ENCODE measurements at places on chromosomes 7 and 10. TPM values are rescaled to one million over a fixed set of nuclear protein-coding genes. Genes with fewer than 3 reads are reported as not detected.

CPA4 gene
- 10.2 TPM for total RNA-seq

- H3K27ac ChIP-seq = no peak overlapping the region
- no peaks in the 10 kb centered on the region for H3K27me3 ChIP-seq
- no peaks in the 10 kb centered on the region for H3K36me3 ChIP-seq
- no peaks in the 10 kb centered on the region for H3K4me1 ChIP-seq
- no peak for DNase-seq
Measured at GRCh38 chr7:602341-603141, 82.9 kb upstream of the PDGFA start.

DNA sequence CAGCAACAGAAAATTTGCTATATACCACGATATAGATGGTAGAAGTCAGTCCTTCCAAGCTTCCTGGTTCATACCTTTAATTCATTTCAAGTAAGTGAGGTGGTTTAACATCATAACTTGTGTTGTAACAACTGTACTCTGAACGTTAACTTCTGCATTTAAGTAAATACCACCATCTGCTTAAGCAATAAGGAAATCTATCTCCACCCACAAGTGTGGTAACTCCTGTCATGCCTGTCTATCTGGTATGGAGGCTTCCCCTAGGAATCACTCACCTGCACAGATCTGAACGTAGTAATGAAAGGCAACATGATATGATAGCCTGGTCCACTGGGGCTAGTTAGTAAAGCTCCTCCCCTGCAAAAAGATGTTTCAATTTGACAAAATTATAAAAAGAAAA is 2.3 kb downstream of the ERLIN1 start:
- H3K4me3 ChIP-seq = no peak overlapping the region
- H3K4me1 ChIP-seq = peaks cover 39% of the 10 kb centered on the region
- DNase-seq = no peak
- no peaks in the 10 kb centered on the region for H3K36me3 ChIP-seq

NAT16 gene
- total RNA-seq = not detected

- H3K4me1 ChIP-seq = no peaks in the 10 kb centered on the region
- no peak overlapping the region for H3K4me3 ChIP-seq
- H3K27me3 ChIP-seq = no peaks in the 10 kb centered on the region
- no peak for DNase-seq
Measured at GRCh38 chr7:93378131-93378760, 146.1 kb downstream of the VPS50 start.

GRCh38 chr10:23391821-23392220 is 47.1 kb upstream of the OTUD1 start:
- H3K4me3 ChIP-seq = no peak overlapping the region
- H3K27me3 ChIP-seq = no peaks in the 10 kb centered on the region
- no peak overlapping the region for H3K27ac ChIP-seq
- H3K4me1 ChIP-seq = no peaks in the 10 kb centered on the region

- no peaks in the 10 kb centered on the region for H3K27me3 ChIP-seq
- no peak for DNase-seq
- H3K27ac ChIP-seq = no peak overlapping the region
- no peaks in the 10 kb centered on the region for H3K4me1 ChIP-seq
Measured at GRCh38 chr7:98266840-98267239, 14.6 kb upstream of the BRI3 start.
